CD4-positive, alpha-beta T cell treated with Interleukin-17A for 1 hour (primary cell): ENCODE measurements at places on chromosomes 5 and 9.

- no peak for DNase-seq
Measured at GRCh38 chr9:109421026-109421970, 76.8 kb downstream of the PTPN3 start.

- DNase-seq, result no peak
Measured at GRCh38 chr9:126752376-126752775, 52.5 kb upstream of the ZBTB43 start.

DNA sequence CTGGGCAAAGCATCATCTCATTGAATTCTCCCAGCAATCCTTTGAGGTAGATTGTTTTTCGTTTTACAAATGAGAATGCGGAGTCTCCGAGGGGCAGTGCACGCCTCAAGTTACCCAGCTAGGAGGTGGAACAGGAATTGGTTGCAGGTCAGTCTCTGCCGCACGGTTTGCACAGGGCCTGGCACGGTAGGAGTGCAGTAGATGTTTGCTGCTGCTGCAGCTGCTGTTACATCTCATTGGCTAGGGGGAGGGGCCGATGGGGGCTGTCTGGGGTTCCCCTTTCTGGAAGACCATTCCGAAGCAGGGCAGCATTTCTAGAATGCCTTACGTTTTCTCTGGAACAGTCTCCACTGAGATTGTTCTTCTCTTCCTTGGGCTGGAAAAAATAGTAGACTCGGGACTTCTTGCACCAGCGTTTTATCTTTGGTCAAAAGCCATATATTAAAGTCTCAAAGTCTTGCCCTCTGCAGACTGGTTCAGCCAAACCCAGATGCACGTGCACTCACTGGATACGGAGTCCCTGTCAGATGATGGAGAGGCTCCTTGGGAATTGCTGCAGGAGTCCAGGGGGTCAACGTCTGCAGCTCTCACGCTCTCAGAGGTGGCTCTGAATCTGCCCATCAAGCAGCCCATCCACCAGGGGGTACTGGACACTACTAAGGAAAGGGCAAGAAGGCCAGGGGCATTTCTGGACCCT, 1.2 kb downstream of the USP20 start:
- peak; percentile 59 for DNase-seq

- DNase-seq, result no peak
Measured at GRCh38 chr5:165858118-165858517, 2352.7 kb downstream of the MAT2B start.

DNA sequence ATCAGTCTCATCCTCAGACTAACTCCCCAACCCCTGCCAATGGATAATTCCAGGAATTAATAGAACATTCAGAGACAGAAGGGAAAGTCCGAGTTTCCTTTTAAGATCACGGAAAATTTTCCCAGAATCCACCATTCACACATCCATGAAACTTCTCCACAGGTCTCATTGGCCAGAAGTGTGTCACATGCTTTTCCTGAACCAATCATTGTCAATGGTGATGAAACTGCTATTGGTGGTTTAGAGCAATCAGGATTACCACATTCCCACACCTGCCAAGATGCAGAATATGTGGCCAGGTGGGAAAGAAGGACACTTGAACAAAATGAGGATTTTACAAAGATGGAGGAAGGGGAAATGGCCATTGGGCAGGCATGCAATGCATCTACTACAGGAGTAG, 29.3 kb upstream of the SNX2 start:
- no peak for DNase-seq

GRCh38 chr5:166382031-166382430, 1909.4 kb upstream of the WWC1 start:
- DNase-seq, result no peak

GRCh38 chr5:171336521-171337209, 27.6 kb downstream of the TLX3 start:
- peak; percentile 24 for DNase-seq

GRCh38 chr5:157175071-157175612, 5.5 kb upstream of the ITK start:
- no peak for DNase-seq
